ENCODE measurements at places on chromosomes 5 and 9.

DNA sequence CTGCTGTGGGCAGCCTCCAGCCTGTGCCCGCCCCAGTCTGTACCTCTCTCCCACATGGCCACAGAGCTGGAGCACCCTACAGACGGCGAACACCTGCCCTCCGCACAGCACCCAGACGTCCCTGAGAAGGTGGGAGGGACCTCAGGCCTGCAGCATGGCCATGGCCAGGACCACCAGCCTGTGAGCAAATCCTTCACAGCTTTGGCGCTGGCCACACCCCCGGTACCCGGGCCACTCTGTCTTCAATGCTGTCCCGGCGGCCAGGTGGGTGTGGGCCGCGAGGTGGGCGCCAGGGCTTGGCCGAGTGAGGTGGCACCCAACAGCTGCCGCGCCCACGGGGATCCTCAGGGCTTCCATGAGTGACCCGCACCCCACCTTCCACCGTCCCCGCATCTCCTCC, 18.7 kb downstream of the NOTCH1 start:
- no peak for DNase-seq

GRCh38 chr5:142283304-142283703, 41.5 kb downstream of the SPRY4 start:
- DNase-seq = no peak

DNA sequence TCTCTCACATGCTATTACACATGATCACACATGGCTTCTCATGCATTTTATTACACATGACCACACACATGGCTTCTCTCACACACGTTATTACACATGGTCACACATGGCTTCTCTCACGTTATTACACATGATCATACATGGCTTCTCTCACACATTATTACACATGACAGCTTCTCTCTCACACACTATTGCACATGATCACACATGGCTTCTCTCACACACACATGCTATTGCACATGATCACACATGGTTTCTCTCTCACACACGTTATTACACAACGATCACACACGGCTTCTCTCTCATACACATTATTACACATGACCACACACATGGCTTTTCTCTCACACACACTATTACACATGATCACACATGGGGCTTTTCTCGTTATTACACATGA, 954 bp upstream of the SLC45A2 start:
- DNase-seq = no peak

DNA sequence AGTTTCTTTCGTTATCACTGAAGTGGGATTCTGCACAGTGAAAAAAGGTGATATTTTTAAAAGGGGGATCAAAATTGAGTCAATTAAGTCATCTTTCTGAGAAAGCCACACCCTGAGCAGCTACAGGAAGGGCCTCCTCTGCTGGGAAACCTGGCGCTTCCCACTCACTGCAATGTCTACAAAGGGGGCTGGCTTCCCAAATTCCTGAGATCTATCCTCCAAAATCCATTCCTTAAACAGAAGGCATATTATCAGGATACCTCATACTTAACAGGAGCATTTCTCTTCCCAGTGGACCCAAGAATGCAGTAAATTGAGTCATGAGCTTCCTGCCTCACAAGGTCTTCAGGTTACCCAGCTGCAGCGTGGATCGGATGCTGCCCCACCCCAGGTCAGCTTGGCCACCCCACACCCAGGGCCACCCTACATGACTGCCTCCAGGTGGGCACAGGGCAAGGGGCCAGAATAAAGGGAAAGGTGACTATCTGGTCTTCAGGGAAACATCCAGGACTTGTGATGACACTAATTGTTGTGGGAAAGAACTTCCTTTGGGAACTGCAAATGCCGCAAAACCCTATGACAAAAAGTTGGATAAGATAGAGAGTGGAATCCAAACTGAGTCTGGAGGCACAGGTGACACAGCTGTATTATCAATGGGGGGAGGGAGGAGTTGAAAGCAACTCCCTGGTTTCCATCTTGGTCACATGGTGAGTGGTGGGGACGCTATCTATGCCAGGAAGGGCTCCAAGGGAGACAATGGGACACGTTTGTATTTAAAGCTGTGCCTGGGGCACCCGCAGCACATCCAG, 42.3 kb downstream of the ROR2 start:
- no peak for DNase-seq

DNA sequence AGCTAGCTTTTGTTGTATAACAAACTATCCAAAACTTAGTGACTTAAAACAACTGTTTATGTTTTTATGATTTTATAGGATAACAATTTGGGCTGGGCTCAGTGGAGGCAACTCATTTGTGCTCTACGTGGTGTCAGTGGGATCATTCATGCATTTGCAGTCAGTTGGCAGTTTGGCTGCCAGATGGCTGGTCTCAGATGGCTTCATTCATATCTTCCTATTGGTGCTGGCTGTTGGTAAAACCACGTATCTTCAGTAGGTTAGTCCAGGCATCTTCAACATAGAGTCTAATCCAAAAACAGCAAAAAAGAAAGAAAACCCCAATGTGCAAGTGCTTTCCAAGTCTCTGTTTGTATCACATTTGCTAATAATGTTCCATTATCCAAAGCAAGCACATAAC, 51.7 kb upstream of the RIC1 start:
- no peak for DNase-seq

- no peak for DNase-seq
These were observed 184.6 kb downstream of the CACNA1B start for GRCh38 chr9:138062196-138062595.

Measured in CD14-positive monocyte (primary cell).